ENCODE measurements at places on chromosomes 12 and 14.

- no peak for DNase-seq
Measured at GRCh38 chr12:33770652-33771051, 251.6 kb upstream of the ALG10 start.

DNA sequence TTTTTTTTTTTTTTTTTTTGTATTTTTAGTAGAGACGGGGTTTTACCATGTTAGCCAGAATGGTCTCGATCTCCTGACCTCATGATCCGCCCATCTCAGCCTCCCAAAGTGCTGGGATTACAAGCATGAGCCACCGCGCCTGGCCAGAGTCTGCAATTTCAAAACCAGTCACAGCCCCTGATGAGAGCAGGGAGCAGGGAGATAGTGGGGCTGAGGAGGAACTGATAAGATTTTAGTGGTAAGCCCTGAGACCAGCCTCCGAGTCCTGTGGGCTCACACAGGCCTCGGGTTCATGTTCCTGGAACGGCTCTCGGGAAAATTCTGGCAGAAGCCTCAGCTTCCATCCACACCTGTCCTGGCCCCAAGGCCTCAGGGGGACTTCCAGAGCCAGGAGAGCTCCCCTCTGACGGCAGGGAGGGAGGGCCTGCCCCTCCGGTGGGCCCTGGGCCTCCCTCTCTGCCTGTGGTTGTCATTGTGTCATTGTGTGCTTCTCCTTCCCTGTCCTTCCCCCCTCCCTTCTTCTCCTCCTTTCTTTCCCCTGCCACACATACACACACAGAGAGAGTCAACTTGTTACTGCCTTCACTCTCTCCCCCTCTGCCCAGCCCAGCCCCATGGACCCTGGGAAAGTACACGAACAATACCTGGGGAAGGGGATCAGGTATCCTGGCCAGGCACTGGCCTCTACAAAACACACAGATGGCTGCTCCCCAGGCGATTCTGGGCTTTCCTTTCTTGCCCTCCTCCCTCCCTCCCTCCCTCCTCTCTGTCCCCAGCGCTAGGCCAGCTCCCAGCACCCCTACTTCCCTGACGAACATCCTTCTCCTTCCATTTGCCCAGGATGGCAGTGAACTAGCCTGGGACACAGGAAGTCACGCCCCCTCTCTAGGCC is 294.1 kb downstream of the DPF3 start:
- DNase-seq, result no peak

DNA sequence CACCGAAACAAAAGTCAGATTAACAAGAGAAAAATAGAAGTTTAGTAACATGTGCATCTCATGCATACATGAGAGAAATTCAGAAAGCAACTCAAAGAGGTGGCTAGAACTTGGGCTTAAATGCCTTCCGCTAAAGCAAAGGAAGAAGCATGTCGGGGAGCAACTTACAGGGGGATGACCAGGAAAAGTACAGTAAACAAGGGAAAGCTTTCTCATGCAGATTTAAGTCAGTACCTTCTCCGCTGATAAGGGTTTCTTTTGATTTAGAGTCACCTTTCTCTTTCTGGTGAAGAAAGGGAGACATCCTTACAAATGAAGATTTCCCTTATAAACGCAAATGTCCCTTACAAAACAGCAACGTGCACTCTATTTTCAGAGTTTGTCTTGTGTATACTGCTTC is 6.0 kb upstream of the RNASE6 start:
- DNase-seq, result no peak

DNA sequence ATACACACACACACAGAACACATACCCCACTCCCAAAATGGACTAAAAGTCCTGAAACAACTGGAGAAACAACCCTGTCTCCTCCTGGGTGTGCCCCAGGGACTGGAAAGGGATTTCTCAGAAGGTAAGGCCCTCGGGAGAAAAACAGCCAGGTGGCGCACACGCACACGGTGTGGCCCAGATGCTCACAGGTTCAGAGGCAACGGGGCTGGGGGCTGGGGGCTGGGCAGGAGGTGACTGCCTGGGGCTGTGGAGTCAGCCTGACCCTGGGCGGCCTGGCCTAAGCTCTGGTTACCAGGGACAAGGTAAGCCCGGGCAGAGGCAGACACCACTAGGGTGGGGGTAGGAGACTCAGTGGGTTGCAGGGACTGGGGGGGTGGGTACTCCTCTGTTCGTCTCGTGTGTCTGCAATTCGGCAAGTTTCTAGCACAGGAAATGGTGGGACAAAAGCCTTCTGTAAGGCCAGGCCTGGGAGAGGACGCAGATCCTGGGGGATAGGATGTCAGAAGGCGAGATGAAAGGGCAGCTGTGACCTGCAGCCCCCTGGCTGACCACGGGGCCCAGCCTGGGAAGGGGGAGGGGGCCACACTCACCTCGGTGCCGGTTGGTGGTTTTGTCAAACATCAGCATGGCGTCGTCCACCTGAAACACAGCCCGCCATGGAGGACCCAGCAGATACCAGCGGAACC is 10.4 kb downstream of the MSI1 start:
- DNase-seq, result peak; percentile 59

DNA sequence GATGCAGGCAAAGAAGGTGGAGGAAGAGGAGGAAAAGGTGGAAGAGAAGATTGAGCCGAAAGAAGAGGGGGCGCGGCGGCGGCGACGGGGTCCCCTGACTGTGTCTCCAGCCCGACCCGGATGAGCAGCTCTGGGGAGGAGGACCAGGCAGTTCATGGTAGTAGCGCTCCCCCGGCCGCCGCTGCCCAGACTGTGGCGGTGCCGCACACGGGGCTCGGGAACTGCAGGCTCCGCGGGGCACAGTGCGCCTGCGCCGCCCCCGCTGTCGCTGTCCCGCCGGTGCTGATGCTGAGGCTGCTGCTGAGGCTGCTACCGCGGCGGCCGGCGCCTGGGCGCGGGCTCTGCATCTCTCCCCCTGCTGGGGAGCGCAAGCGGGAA is at the start of gene KCNH5:
Gene KCNH5 (minus strand): TSS at position 225 of the 378 bp plus-strand sequence. CDS start 272 bp downstream, outside the sequence.
- DNase-seq, result peak; percentile 72

- no peak for DNase-seq
Measured at GRCh38 chr12:45713078-45713477, 16.4 kb upstream of the ARID2 start.

DNA sequence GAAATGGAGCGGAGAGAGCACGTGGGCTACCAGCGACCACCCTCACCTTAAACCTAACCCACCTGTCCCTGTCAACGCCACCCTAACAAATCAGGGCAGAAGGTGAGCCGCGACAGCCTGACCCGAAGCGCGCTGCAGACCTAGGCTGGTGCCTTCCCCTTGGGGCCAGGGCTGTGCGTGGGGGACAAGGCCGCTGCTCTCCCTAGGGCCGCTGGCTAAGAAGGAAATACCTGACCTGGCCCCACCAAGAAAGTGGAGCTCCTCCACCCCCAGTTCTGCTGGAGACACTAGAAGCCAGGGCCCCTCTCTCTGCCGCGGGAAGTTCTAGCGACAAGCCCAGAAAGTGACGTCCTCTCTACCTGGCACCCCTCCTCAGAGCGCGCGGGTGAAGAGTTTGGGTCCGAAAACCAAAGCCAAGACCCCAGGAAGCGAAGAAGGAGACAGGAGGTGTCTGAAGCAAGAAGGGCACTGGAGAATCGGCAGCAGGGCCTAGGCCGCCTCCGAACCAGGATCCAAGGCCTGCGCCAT is 7.5 kb downstream of the SIX1 start:
- no peak for DNase-seq

DNA sequence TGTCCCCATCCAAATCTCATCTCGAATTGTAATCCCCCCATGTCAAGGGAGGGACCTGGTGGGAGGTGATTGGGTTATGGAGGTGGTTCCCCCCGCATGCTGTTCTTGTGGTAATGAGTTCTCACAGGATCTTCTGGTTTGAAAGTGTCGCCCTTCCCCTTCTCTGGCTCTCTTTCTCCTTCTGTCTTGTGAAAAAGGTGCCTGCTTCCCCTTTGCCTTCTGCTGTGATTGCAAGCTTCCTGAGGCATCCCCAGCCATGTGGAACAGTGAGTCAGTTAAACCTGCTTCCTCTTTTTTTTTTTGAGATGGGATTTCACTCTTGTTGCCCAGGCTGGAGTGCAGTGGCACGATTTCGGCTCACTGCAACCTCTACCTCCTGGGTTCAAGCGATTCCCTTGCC is 104.0 kb downstream of the CCDC91 start:
- DNase-seq, result no peak

GRCh38 chr12:124471828-124472227 is 95.6 kb downstream of the NCOR2 start:
- DNase-seq, result no peak

DNA sequence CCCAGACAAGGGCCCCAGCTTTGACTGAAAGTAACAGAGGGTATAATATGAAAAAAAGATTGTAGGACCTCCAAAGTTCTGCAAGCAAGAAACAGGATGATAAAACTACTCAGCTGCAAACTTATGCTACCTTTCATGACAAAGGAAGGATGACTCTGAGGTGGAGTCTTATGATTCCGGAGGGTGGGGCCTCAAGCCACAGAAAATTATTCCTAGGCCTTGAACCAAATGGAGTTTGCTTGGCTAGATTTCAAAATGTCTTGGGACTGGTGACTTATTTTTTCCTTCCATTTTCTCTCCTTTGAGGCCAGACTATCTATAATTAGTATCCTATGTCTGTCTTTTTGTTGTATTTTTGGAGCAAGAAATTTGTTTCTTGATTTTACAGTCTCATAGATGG is 336.4 kb downstream of the LRIG3 start:
- no peak for DNase-seq

DNA sequence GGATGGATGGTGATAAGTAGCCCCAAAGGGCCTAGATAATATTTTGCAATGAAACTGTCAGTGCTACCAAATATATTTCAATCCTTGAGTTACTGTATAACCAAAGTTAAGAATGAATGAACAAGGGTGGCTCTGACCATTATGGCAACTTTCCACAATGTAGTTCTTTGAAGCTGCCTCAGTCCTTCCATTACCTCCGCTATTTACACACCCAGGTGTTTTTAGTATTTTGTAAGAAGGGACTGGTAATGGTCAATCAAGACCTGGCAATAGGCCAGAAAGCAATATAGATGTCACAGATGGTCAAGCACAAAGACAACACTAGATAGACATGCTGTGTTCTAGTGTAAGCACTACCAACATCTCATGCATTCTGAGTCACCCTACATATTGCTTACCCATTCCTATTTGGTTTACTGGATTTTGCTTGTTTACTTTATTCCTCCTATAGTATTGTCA is 16.3 kb downstream of the DUSP16 start:
- no peak for DNase-seq

DNA sequence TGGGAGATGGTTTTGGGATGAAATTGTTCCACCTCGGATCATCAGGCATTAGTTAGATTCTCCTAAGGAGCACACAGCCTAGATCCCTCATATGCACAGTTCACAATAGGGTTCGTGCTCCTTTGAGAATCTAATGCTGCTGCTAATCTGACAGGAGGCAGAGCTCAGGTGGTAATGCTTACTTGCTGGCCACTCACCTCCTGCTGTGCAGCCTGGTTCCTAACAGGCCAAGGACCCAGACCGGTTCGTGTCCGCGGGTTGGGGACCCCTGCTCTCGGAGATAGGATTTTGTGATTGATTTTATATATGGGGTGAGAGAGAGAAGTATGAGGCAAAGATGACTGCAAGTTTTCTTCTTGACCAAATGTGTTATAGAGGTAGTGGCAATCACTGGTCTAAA is 57.5 kb downstream of the CCDC91 start:
- DNase-seq, result no peak

GRCh38 chr12:57626921-57627445 is 6.0 kb downstream of the B4GALNT1 start:
- DNase-seq, result no peak

GRCh38 chr12:79023784-79024183 is 159.2 kb downstream of the SYT1 start:
- DNase-seq, result no peak

DNA sequence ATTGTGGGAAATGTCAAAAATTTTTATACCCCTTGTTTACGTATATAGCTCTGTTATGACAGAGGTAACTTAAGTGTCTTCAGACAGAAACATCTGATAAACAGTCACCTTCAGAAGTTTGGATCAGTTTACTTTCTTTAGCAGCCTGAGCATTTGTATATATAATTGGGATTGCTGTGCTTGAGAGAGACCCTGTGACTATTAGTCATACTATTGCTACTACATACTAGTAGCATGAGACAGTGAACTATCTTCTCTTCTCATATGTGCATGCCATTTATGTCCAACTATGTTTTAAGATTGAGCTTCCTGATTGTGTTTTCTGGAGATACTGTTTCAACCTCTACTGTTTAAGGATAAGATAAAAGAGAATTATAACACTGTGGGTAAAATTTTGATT is 101.5 kb downstream of the PDE6H start:
- DNase-seq, result no peak

DNA sequence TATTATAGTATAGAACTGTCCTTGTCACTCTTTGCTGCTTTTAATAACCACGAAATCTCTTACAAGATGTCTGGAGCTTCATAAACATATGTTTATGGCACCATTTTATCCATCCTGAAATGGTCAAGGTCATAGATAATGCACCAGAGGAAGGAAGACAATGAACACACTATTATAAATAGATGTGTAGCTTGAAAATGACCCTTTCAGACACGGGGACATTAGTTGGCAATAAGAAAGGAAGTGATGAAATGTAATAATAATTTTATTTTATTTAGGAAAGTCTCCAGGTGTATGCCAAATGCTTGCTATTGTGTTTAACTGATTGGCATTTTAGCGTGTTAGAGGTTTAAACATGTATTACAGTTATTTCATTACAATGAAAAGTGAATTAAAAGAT is 36.8 kb upstream of the SLC38A2 start:
- DNase-seq, result no peak

- DNase-seq, result no peak
Measured at GRCh38 chr14:24079491-24080141, 8.3 kb downstream of the CPNE6 start.

DNA sequence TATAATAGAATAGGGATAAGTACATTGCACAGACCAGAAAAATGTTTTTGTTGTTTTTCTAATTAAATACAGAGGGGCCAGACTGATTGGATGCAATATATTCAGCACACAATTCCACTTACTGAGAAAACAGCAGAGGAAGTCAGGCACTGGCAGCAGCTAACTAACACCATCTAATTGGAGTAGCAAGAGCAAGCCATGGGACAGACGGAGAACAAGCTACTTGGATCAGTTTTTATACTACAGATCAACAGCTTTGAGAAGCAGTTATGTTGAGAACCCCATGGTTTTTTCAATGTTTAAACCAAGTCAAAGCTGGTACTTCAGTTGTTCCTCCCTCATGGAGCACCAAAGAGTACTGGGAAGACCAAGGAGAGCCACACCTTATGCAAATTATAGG is 1249.4 kb downstream of the LRFN5 start:
- DNase-seq, result no peak

GRCh38 chr14:46596236-46596635 is 55.3 kb downstream of the RPL10L start:
- no peak for DNase-seq

- no peak for DNase-seq
Measured at GRCh38 chr12:78185109-78185508, 354.4 kb downstream of the NAV3 start.

DNA sequence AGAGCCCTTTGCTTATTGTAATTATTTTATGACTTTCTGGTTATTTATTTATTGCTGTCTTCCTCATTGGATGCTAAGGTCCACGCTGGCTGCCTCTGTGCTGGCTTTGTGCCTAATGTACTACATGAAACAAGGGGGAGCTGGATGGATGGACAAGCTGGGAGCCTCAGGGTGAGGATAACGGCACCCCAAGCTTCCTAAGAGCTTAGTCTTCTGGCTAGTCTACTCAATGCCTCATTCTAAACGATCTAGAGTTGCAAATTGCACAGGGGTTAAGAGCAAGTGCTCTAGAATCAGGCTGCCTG is 172.0 kb downstream of the CHST11 start:
- no peak for DNase-seq

GRCh38 chr12:94445662-94446061 is 14.0 kb downstream of the CEP83 start:
- no peak for DNase-seq

All from posterior cingulate gyrus (tissue), 11 donors.